Activated T-helper 17 cell treated with anti-CD3 and anti-CD28 coated beads, Interleukin-2, amount 50 U/mL, for 72 hours (primary cell): ENCODE measurements at places on chromosomes 5 and 9.

DNA sequence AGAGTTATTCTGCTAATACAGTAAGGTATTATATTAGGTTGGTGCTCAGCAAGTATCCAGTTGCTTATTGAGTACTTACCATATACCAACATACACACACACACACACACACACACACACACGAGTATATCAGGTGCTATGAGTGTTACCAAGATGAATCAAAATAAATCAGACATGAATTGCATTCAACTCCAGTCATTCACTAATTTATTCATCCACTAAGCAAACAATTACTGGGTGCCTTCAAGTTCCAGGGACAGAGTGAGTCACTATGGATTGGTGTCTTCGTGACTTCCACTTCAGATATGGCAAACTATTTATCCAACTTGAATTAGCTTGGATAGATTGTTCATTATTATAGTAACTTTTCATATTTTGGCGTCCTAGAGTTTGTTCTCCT, 140.7 kb upstream of the SLC44A1 start:
- no peak for ATAC-seq

GRCh38 chr5:154722936-154723335, 32.2 kb upstream of the LARP1 start:
- ATAC-seq = no peak

DNA sequence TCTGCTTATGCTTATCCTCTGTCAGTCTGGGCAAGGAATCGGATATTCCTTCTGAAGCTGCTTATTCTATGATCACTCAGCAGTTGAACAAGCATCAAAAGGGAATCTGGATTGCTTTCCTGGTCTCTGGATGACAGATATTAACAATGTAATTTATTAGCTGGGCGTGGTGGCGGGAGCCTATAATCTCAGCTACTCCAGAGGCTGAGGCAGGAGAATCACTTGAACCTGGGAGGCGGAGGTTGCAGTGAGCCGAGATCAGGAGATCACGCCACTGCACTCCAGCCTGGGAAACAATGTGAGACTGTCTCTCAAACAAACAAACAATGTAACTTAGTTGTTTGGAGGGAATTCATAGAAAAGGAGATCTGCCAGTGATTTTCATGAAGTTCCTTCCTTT, 45.4 kb downstream of the DMRT1 start:
- ATAC-seq = no peak

- ATAC-seq = no peak
Observed at GRCh38 chr5:165263536-165263935, 1758.1 kb downstream of the MAT2B start.

- ATAC-seq = no peak
Observed at GRCh38 chr9:94649100-94649819, 9.9 kb upstream of the FBP1 start.

GRCh38 chr9:93136011-93136440, 2.0 kb upstream of the NINJ1 start:
- no peak for ATAC-seq

- ATAC-seq = no peak
Observed at GRCh38 chr5:122638581-122638980, 136.3 kb upstream of the SNX2 start.

DNA sequence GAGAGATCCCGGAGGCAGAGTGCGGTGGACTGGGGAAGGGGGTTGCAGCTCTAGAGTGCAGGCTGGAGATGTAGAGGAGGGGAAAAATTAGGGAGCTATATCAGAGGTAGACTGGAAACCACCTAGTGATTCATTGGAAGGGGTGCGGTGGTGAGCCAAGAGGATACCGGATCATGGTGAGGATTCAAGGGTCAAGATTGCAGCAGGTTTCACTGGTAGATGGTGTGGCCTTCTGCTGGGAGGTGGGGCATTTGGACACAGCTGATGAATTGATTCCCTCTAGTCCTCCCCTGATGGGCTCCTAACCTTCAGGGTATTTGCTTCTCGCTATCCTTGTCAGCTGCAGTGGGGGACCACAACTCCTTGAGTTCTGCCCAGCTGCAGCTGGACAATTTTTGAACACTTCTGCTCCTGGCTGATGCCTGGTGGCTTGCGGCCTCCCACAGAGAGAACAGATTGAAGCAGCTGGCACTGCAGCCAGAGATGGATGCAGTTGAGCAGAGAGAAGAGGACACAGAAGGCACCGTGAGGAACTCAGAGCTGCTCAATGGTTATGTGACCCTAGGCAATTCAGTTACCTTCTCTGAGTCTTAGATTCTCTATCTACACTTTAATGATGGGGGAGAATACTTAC, 134.4 kb upstream of the ABCA1 start:
- no peak for ATAC-seq

DNA sequence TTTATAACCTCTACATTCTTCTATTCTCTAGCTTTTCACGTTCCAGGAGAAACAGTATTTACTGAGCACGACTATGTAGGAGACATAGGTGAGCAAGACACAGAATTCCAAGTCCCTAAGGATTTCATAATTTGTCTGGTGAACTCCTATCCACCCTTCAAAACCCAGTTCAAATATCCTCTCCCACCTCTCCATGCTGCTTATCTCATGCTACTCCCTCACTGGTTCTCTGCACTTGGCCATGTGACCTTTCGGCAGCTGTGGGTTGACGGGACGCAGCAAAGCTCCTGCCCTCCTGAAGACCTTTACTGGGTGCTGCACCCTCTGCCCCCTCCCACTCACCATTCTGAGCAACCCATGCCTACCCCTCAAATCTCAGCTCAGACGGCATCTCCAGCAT, 173.2 kb downstream of the RGS3 start:
- ATAC-seq = no peak

DNA sequence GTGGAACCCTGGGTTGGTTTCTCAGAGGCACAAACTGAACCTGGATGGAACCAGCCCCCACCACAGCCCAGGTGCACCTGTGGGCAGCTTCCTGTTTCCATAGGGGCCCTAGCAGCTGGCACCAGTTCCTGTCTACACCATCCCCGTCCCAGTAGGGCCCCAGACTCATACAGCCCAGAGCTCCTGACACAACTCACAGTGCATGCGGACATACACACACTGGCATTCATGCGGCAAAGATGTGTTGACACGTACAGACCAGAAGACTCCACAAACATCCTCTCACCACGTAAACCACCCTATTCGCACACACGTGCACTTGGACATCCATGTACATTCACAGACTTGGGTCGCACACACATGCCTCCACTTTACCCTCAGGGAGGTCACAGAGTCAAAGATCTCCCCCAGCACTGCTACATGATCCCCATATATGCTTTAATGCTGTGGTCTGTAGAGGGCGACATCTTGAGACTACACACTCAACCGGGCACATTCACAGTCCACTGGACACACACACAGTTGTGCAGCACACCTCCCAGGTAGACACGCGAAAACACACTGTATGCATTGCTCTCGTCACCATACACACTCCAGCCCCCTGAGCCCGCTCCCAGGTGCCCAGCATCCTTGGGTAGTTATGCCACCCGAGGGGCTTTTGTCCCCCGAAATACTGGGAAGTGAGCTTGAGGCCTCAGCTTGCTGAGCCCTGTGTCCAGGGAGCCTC, 22.4 kb downstream of the CXXC5 start:
- ATAC-seq = no peak

DNA sequence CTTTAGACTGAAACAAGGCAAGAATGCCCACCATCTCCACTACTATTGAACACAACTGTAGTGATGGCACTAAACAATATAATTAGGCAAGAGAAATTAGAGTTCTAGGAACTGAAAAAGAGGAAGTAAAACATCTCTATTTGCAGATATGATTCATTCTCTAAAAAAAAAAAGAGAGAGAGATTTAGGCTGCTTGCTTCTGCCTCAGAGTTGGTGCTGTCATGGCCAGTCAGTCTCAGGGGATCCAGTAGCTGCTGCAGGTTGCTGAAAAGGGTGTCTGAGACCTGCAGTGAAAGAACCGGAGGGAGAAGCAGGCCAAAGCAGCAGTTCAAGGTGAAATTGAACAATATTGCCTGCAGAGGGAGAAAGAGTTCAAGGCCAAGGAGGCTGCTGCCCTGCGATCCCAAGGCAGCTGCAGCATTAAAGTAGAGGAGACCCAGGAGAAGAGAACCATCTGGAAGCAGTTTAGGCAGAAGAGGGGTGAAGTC, 72.5 kb downstream of the AP3B1 start:
- no peak for ATAC-seq

DNA sequence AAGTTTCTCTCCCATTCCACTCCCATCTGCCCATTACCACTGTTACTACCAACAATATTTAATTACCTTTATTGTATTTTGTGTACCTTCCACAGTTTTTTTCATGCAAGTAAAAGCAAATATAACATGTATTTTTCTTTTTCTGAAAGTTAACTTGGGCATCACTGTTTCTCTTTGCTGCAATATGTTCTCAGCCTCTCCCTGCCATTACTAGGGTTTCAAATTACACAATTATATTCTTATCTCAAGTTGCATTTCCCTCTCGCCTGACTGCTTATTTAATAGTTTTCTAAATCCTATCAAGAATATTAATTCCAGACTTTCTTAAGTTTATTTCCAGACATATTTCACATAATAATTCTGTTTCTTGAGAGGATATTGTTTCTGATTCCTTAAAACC, 46.9 kb upstream of the GAS1 start:
- no peak for ATAC-seq

DNA sequence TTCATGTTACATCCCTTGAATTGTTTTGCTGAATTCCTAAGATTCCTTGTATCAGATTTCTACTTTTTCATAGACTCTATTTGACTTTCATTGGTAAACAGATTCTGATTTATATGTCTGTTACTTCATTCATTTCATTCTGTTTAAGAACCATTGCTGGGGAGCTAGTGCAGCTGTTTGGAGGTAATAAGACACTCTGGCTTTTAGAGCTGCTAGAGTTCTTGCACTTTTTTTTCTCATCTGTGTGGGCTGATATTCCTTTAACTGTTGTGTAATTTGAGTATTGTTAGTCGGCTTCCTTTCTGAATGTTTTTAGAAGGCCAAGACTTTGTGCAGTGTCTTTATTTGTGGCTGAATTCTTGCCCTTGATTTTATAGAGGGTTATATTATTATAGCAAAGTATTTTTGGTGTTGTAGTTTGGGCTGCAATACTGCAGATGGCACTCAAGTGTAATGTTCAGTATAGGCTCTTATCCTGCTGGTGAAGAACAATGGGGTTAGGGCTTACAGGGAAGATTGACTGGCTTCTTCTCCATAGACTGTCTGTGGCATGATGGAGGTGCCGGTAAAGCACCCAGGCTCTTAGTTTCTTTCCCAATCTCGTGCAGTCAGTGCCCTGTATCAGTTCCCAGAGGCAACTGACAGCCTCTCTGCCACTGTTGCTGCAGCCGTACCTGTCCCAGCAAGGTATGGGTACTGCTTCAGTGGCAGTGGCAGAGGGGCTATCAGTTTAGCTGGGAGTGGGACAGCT, 162.2 kb downstream of the OXCT1 start:
- ATAC-seq = no peak

DNA sequence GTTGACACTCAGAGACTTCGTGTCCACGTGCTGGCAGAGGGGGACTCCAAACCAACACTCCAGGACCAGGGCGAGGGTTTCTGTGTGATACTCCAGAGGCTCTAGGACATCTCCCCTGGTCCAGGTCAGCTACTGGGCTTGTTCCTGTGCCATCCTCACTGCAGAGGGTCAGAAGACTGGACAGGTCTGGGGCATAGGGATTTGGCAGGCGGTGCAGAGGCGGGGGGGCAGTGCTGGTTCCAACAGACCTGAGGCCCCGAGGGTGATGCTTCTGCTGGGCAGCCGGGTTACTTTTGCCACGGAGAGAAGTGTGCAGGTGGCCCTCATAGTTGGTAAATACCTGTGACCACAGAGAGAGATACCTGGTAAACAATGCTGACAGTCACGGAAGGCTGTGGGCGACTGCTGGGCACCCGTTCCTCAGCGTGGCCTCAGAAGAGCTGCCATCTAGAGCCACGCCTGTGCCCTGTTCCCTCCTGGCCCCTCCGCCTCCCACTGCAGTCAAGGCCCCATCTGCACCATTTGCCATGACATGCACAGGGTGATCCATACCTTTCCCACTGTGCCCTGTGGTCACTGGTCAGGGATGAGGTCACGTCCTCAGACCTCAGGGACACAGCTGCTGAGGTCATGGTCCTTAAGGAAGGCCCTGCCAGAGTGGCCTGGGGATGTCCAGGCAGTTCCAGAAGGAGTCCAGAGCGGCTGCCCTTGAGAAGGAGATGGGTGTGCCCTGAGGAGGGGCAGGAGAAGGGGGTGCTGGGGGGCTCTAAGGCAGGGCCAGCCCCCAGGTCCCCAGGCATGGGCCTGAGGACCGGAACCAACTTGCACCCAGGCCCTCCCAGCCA, 30.0 kb downstream of the TRIP13 start:
- ATAC-seq = no peak

DNA sequence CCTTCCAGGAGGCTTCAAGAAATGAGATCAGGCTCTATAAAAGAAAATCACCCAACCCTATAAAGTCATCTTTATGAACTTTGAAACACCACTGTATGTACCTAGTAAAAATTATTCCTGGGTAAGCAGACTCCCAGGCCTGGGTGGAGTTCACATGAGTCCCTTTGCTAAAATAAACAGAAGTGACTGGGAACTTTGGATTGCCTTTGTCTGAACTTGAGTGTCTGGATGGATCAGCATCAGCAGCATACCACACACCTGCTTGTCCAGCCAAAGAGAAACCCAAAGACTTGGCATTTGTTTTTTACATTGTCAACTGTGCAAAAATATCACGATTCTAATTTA, 79.6 kb upstream of the CDKN2B start:
- no peak for ATAC-seq

DNA sequence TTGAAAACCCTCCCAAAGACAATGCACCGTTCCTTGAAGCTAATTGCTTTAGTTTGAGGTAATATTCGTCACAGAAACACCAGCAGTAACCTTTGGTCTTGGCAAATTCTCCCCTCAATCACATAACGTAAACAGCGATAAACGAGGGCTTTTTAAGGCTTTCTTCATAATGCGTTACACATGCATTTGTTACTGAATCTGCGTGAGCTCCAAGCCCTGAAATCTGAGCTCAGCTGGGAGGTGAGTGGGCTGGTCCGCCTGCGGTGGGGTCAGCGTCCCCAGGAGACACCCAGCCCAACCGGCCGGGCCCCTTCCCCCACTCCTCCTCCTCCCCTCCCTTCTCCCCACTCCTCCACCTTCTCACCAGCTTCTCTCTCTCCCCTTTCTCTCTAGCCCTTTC, 91.1 kb downstream of the BARX1 start:
- ATAC-seq = no peak

DNA sequence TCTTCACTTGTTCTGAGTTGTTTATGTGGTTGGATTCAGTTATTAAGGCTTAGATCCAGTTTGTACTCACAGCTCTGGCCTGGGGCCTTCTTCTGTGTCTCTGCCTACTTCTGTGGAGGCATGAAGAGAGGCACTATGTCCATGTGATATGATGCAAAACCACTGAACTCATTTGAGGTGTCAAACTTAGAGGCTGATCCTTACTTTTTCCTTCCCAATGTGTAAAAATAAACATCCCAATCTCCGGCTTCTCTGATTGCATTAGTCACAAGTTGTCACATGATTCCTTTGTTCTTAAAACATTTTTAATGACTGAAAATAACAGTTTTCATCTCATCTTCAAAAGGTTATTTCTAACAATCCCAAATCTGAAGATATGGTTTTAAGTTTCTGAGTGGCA, 276.0 kb upstream of the RGMB start:
- no peak for ATAC-seq

- ATAC-seq = peak; percentile 64
Observed at GRCh38 chr9:136965771-136966484, 11.4 kb upstream of the PTGDS start.

GRCh38 chr9:90546200-90546599, 96.4 kb downstream of the DIRAS2 start:
- ATAC-seq = no peak
